ENCODE measurements at places on chromosomes 6 and 20. TPM values are rescaled to one million over a fixed set of nuclear protein-coding genes. Genes with fewer than 3 reads are reported as not detected.

ENPP1 gene
- 19.9 TPM for total RNA-seq

DNA sequence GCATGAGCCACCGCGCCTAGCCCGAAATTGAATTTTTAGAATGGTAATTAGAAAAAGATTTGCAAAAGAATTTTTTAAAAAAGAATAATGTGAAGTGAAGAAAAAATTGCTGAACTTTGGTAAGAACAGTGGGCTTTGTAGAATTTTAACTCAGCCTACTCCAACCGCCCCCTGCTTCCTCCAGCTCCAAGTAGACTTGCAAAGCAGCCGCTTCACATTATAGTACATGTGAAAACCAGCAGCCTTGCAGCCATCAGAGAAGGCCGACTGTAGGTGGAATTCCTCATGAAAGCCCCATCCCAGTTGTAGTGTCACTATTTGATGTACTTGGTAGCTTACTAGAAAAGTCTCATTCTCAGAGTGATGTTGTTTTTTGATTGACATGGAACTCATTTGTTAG lies 835.6 kb downstream of the TBC1D32 start:
- DNase-seq, result no peak

GRCh38 chr20:865440-865839 lies 31.9 kb downstream of the FAM110A start:
- DNase-seq, result no peak

CLIC5 gene
- 205 TPM for total RNA-seq

FNDC11 gene
- total RNA-seq, result 0.42 TPM

- no peak for DNase-seq
Observed at GRCh38 chr6:53432318-53433161, 83.8 kb upstream of the ELOVL5 start.

BPIFB4 gene
- not detected for total RNA-seq

DNA sequence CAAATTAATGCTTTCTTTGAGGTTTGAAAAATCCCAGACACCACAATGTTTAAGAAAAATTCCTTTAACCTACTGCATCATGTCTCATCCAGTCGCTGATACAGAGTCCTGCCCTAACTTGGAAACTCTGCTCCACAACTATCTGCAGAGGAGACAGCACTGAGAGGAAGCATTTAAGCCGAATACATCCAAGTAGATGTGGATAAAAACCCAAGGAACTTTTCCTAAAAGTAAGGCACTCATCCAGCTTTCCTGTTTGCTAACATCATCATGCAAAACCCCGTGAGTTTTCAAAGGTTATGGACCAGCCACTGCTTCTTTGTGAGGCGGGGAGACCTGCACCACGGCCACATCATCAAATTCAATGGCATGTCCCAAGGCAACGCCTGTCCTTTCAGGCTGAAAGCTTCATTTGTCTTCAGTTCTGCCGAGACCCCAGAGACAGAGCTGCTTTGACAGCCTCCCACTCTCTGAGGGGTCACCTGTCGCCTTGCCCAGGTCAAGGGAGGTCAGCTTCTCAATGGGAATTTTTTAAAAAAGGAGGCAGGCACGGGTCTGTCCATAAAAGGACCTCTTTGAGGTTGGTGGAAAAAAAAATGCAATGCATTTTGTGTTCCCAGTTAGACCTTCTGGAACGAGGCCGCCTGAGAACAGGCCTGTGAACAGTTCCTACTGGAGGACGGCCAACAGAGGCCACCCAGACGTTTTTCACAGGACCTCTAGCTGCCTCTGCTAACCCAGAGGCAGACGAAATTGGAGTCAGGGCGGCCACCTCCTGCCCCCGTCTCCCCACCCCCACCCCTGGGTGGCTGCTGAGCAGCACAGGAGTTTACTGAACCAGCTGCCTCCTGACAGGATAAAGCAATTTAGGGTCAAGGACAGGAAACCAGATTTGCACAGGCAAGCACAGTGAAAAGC lies 142.5 kb upstream of the HDDC2 start:
- DNase-seq, result no peak

DNA sequence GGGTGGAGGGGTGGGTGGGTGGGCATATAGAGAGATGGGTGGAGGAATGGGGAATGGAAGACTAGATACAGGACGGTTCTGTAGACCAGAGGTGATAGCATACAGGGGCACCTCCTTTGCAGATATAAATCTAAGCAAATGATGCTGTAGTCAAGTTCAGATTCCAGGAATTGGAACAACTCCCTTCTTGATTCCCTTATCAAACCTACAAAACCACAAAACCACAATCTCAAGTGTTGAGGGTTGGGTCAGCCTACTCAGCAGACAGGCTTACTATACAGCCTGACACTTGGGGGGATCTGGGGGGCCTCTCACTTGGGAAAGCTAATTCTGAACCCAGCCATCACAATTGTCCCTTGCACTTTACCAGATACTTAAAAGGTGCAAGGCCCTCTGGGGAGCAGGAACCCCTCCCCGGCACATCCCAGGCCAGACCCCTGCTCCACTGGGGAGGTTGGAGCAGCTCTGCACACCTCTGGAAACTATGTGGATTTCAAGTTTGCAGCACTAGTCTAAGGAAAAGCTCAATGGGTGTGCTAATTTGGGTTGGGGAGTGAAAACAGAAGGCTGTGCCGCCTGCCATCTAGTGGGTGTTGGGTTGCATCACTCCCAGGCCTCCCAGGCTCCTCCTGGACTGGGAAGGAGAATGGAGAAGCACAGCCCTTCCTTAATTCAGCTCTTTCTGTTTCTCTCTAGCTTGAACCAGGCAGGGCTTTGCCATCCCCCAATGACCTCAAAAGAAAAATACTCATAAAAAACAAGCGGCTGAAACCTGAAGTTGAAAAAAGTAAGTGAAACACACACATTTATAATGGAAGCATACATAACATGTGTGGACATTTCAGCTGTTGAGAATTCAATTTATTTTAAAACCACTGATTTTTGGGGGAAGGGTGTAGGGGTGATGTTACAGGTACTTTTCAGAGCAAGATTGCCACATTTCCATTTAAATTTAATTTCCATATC lies 121.2 kb upstream of the LAMP5 start:
- peak; percentile 37 for DNase-seq

GRCh38 chr6:14863902-14864850 lies 381.7 kb upstream of the JARID2 start:
- no peak for DNase-seq

SLC44A4 gene
- 763 TPM for total RNA-seq

DNA sequence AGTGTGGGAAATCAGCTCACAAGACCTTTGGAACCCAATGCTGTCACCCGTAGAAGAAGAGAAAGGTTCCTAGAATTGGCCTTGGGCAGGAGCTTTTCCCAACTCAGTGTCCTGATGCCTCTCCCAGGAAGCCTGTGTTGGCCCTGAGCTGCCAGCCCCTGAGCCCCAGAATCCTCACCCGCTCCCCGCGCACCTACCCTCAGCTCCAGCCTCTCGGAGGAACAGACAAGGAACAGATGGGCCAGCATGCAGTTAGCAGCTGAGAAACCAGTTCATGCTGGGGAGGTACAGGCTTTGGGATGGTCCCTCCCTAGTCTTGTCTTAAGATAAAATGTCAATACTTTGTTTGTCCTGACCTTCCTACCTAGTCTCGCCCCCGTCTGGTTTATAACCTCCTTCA lies 121.9 kb upstream of the CDH4 start:
- DNase-seq, result no peak

GCNT2 gene
- total RNA-seq, result 20.3 TPM

CYP21A2 gene
- not detected for total RNA-seq

GRCh38 chr20:37071481-37071911 lies 24.3 kb downstream of the RBL1 start:
- no peak for DNase-seq

DNA sequence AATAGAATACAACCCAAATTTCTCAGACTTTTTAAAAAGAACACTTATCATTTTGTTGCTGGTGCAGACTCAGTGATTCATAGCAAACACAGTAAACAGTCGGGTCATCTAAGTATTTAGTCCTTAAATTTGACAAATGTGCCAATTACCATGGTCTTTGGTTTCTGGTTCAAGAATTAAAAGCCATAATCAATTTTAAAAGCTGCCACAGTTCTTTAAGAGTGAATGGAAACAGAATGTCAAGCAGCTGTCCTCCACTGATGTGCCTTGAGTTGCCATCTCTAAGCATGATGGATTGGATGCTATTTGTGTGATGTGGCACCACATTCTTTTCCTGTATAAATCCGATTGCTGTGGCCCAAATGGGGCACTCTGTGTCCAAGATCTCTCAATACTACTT lies 67.2 kb upstream of the MLIP start:
- DNase-seq, result no peak

GRCh38 chr6:128505603-128506002 lies 14.8 kb downstream of the PTPRK start:
- DNase-seq, result no peak

GRCh38 chr20:57888591-57888990 lies 178.8 kb upstream of the PMEPA1 start:
- no peak for DNase-seq

GRCh38 chr20:2379511-2380229 lies 1.0 kb upstream of the TGM6 start:
- no peak for DNase-seq

- DNase-seq, result no peak
Observed at GRCh38 chr6:45000833-45001232, 327.3 kb upstream of the RUNX2 start.

- no peak for DNase-seq
Observed at GRCh38 chr6:157967020-157967419, 14.6 kb upstream of the SYNJ2 start.

ANGPT4 gene
- not detected for total RNA-seq

DNA sequence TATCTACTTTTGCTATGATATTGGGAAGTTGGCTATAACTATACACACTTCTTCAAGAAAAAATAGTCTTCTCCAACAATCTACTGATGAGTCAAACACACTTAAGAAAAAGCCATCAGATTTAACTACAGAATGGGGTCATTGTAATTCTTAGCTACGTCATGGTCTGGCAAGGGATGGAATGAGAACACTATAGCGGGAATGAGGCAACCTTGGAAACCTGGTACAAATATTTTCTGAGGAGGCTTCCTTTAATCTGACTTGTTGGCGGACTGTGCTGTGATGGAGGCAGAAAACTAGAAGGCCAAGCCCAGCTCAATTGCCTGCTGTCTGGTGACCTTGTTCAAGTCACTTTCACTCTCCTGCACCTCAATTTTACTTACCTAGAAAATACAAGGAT lies 586.8 kb upstream of the JAG1 start:
- no peak for DNase-seq

DNA sequence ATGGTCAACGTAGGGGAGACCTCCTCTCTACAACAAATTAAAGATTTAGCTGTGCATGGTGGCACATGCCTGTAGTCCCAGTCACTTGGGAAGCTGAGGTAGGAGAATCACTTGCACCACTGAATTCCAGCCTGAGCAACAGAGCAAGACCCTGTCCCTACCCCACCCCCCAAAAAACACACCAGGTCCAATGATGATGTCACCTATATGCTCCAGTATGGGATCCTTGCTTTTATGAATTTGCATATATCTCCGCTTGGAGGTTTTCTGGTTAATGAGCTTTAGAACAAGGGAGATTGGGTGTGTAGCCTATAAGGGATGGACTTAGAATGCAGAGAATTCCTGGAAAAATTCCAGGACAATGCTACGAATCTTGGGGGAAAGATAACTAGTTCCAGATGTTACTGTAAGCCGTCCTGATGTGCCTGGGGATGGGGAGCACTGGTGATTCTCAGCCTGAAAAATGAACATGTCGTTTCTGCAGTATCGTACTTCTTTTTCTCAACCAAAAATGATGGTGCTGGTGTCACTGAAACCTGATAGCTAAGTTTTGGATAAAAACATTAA lies 61.1 kb downstream of the ZBTB2 start:
- DNase-seq, result no peak

- DNase-seq, result no peak
Observed at GRCh38 chr6:137958811-137959565, 91.9 kb downstream of the TNFAIP3 start.

All from left colon (tissue), 2 donors.